Esophagus mucosa (tissue), 1 donor: ENCODE measurements at places on chromosomes 3 and 15.

- ATAC-seq = no peak
These were observed 69.8 kb upstream of the GRM7 start for GRCh38 chr3:6791161-6791560.

GRCh38 chr15:39414201-39414600, 166.7 kb upstream of the THBS1 start:
- no peak for ATAC-seq

DNA sequence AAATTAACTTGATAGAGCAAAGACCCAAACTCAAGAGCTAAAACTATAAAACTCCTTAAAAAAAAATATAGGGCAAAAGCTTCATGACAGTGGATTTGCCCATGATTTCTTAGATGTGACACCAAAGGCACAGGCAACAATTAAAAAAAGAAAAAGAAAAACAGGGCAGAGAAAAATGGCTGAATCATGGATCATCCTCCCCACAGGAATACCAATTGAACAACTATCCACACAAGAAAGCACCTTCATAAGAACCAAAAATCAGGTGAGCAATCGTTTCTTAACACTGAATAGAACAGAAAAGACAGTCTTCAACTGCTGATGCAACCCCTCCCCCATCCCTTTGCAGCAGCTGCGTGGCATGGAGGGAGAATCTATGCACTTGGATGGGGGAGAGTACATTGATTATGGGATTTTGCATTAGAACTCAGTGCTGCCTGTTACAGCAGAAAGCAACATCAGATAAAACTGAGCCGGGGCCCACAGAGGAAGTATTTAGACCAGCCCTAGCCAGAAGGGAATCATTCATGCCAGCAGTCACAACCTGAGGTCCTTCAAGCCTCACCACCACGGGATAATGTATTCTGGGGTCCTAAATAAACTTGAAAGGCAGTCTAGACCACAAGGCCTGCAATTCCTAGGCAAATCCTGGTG, 15.7 kb downstream of the C3orf33 start:
- no peak for ATAC-seq

DNA sequence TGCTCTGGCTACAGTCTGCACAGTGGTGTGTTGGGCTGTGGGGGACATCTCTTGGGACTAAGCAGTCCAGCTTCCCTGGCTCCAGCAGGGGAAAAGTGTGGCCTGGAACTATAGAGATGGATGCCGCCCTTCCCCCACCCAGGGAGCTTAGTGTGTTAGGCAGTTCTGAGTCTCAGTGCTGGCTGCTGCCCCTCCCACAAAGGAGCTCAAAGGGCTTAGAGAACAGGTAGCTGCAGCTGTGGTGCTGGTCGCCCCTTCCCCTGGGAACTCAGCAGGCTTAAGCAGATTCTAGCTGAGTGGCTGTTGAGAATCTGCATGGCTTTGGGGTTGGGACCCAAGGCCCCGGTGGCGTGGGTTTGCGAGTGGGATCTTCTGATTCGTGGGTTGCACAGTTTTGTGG, 190.8 kb downstream of the PDCD6IP start:
- no peak for ATAC-seq

DNA sequence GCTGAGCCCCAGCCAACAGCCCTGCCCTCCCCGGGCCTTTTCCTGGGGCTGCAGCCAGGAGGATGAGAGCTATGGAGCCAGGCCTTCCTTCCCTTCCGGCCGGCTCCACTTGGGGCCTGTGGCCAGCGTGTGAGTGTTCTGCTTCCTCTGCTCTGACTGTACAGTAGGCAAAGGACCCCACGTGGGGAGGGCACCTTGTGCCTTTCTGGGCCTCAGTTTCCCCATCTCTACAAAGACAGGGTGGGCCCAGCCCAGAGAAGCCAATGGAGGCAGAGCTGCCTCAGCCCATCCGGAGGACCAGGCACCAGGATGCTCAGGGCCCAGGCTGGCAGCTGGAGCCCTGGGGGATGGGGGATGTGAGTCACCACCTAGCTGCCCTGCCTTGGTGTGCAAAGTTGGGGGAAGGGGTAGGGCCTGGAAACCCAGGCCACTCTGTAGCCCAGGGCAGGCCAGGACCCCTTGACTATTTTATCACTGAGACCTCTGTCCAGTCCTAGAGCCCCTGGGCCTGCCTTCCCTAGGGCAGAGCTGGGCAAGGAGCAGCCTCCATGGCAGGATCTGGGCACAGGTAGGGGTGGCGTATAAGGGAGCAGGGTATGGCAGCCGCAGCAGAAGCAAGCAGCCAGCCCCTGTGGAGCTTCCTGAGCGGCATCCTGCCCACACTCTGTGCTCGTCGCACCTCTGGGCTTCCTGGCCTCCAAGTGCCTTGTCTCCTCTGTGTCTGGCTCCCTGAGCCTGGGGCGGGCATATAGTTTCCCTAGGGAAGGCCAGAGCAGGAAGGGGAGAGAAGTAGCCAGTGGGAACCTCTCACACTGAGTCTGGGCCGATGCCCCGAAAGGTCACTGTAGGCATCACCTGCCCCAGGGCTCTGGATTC, 1.8 kb downstream of the PSTPIP1 start:
- ATAC-seq = peak; percentile 7

DNA sequence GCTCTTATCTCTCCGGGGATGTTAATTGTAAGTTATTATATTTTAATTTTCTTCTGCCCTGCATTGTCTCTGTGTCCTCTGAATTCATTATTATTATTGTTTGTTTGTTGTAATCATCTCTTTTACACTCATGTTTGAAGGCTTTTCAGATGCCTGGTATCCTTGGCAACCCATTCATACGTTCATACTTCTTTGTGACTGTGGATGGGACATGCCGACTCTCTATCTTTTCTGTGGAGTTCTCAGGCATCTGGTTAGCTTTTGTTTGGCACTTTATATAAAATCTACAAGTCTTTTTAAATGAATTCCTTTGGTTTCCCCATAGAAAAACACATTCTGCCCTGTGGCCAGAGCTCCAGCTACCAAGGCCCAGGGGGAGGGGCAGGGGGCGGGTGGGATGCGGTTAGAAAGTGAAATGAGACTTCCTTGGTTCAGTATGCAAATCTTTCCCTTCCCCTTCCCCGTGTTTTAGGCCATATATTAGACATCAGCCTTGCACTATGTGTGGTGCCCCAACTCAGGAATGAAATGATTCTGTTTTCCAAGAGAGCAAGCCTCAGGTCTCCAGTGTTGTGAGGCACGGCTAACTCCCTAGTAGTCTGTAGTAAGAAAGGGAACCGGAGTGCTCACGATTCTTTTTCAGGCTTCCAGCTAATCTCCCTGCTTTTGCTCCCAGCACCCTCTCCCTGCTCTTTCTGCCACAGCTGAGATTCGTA, 79.2 kb downstream of the SST start:
- ATAC-seq = no peak

GRCh38 chr3:145776782-145777408, 384.1 kb downstream of the PLOD2 start:
- ATAC-seq = peak; percentile 42

DNA sequence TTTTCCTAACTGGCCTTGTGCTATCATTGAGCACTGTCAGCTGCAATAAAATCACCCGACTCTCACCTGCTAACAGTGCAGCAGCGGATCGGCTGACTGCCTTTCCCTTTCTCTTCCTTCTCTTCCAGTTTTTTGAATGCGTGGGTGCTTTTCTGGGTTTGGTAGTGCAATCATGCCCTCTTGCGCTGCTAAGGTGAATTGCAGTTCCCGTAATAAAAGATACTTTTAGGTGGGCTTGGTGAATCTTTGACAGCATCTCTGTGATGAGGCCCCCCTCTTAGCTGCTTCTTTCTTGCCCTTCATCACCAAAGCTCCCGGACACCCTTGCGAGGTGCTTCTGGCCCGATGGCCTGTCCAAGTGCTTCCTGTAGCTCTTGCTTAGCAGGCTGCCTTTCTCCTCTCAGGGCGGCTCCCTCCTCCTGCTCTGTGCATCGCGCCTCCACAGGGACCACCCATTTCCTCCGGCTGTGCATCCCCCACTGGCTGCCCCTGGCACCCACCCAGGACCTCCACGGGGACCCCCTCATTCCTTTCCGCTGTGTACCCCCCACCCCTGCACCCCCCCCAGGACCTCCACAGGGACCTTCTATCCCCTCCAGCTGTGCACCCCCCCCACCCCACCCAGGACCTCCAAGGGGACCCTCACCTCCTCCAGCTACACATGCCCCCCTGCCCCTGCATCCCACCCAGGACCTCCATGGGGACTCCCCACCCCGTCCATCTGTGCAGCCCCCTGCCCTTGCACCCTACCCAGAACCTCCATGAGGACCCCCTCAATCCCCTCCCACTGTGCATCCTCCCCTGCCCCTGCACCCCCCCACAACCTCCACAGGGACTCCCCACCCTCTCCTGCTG, 50.8 kb upstream of the RPL32 start:
- ATAC-seq = peak; percentile 52

DNA sequence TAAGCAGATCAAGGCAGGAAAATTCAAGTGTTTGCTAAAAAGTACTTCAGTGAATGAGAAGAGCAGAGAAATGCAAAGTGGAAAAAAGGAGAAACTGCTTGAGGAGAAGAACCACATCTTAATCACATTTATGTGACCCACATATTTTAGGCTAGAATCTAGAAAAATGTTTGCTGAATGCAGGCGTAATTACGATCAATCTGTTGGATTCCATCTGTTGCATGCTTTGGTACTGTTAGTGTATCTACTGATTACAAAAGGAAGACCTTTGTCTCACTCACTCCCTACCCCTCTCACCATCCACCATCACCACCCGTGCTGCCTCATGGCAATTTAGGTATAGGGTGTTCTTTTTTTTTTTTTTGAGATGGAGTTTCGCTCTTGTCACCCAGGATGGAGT, 9.7 kb upstream of the TBL1XR1 start:
- no peak for ATAC-seq

GRCh38 chr3:120473389-120473788, 22.6 kb upstream of the FSTL1 start:
- ATAC-seq = no peak

- no peak for ATAC-seq
These were observed 440.2 kb downstream of the LPP start for GRCh38 chr3:188594139-188594538.

GRCh38 chr3:73030073-73030597, 31.3 kb upstream of the EBLN2 start:
- no peak for ATAC-seq

GRCh38 chr3:126124896-126125295, 41.0 kb upstream of the SLC41A3 start:
- ATAC-seq = no peak

DNA sequence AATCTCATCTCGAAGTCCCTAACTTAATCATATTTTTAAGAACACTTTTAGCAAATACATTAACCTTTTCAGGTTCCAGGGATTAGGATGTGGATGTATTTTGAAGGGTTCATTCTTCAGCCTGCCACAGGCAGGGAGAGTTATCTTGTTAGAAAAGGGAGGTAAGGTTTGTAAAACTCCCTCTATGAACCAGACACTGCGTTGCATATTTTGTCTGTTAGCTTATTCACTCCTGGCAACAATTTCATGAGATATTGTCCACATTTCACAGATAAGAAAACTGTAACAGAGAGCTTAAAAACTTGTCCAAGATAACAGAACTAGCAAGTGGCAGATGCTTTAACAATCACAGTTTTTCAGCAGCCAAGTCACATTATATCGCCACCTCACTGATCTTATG, 155.4 kb downstream of the DIPK2A start:
- ATAC-seq = no peak

DNA sequence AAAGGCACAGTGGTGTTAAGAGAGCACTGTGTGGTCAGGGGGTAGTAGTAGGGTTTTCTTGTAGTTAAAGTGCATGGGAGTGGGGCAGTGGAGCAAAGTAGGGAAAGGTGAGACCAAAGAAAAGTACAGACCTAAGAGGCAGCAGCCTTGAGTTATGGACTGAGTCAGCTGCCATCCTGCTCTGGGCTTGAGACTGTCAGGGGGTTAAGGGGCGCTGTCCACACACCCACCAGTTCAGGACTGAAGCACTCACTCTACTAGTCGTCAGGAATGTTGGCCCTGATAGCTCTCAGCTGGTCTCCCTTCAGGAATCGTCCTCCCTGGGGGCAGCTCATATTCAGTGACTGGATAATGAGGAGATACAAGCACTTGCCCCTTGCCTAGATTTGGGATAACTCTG, 7.9 kb downstream of the CCR4 start:
- ATAC-seq = no peak

- no peak for ATAC-seq
These were observed 7.5 kb downstream of the ST8SIA2 start for GRCh38 chr15:92400980-92401787.

- ATAC-seq = no peak
These were observed 113.5 kb downstream of the CBLB start for GRCh38 chr3:105755121-105755886.

- no peak for ATAC-seq
These were observed 8.1 kb downstream of the GABRA5 start for GRCh38 chr15:26874774-26875475.

DNA sequence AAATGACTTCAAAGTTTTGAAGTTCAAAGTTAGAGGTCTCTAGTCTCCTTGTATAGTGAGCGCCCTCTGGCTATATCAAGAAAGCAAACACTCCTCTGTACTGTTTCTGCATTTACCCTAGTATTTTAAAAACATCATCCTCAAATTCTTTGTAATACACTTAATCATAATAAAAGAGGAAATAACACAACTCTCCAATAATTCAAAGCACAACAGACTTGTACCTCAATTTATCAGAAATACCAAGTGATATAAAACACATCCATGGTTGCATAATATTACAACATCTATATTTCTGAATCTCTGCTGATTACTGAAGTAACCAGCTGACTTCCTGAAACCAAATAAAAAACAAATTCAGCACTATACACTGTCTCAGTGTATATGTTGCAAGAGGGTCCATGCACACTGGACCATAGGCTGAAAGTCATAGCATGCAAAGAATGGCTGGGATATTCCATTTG, 12.5 kb downstream of the PLOD2 start:
- ATAC-seq = no peak

DNA sequence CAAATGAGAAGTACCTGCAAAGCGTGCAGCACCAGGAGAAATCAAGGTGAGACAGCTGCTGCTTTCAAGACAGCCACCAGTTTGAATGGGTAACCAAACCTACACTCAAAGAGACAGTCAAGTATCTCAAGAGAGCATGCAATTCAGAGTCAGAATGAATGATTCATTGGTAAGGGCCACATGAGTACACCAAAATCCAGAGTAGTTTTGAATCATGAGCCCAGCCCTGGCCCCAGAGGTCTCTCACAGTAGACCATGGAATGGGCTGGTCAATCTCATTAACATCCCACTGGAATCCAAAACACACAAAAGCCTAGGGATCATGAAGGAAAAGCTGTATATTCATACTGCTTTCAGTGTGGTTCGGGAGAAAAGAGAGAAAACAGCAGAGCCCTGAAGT, 242.8 kb downstream of the TBL1XR1 start:
- ATAC-seq = no peak

GRCh38 chr15:94683902-94684301, 452.5 kb downstream of the MCTP2 start:
- no peak for ATAC-seq

DNA sequence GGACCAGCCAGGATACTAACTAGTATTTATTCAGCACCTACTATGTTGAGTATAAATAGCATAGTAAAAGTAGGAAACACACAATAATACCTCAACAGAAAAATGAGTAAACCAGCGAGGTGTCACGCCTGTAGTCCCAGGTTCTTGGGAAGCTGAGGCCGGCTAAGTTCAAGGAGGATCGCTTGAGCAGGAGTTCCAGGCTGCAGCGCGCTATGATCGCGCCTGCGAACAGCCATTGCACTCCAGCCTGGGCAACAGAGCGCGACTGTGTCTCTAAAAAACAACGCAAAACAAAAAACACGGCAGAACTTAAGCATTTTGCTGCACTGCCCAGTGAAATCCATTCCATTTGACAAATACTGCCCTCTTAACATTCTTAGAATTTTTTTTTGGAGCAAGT, 1.3 kb upstream of the DENND6A start:
- no peak for ATAC-seq
